ENCODE measurements at places on chromosomes 4 and X.

DNA sequence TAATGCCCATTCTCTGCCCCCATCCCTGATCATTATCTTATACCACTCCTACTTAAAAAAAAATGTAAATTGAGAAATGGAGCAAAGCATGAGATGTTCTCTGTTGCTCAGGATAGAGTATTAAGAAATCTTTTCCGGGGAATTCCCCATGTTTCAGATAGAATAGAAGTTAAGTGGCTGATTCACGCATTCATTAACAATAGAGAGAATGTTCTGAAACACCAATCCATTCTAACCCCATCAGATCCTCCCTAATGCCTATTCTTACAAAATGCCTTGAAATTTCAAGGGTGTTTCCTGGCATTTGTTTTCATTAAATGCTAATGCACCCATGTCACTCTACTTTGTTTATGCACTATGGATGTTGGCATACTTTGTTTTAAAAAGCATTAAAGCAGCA is 101.1 kb downstream of the AREG start:
- H3K27me3 ChIP-seq = no peaks in the 10 kb centered on the region
- no peak overlapping the region for H3K4me3 ChIP-seq
- DNase-seq = no peak

- no peak for DNase-seq
- peaks cover 50% of the 10 kb centered on the region for H3K27me3 ChIP-seq
- H3K4me3 ChIP-seq = no peak overlapping the region
- H3K27ac ChIP-seq = no peak overlapping the region
- no peaks in the 10 kb centered on the region for H3K36me3 ChIP-seq
- H3K4me1 ChIP-seq = no peaks in the 10 kb centered on the region
These were observed 5.2 kb downstream of the HMX1 start for GRCh38 chr4:8866421-8866820.

DNA sequence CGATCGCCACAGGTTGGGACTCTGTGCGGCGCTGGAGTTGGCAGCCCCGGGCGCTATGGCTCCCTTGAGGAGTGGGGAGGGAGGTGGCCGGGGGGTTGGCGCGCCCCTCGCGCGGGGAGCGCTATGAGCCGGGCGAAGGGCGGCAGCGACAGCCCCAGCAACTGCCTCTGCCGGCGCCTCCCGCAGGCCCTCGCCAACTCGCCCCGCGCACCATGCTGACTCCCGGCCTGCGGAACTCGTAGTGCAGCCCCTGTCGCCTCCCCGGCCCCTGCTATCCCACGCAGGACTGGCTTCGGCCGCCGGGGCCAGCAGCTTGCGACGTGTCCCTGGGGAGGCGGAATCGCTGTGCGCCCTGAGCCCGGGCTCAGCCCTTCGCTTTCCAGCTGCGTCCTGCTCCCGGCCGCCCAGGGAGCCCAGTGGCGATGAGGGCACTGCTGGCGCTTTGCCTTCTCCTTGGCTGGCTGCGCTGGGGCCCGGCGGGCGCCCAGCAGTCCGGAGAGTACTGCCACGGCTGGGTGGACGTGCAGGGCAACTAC is 415 bp downstream of the SHISA3 start:
- peaks cover 17% of the 10 kb centered on the region for H3K4me1 ChIP-seq
- peaks cover 57% of the 10 kb centered on the region for H3K27me3 ChIP-seq
- H3K27ac ChIP-seq = no peak overlapping the region
- peak overlapping the region; percentile 80 for H3K4me3 ChIP-seq
- DNase-seq = no peak
- no peaks in the 10 kb centered on the region for H3K36me3 ChIP-seq

GRCh38 chrX:135522878-135523693 is 2.6 kb downstream of the INTS6L start:
- peak overlapping the region; percentile 99 for H3K27ac ChIP-seq
- peaks cover 58% of the 10 kb centered on the region for H3K4me1 ChIP-seq
- peak overlapping the region; percentile 87 for H3K4me3 ChIP-seq
- H3K27me3 ChIP-seq = no peaks in the 10 kb centered on the region

- no peaks in the 10 kb centered on the region for H3K36me3 ChIP-seq
- DNase-seq = no peak
- no peak overlapping the region for H3K27ac ChIP-seq
- H3K4me3 ChIP-seq = no peak overlapping the region
These were observed 118.1 kb upstream of the EMCN start for GRCh38 chr4:100635899-100636298.

- H3K4me3 ChIP-seq = no peak overlapping the region
- no peak for DNase-seq
- peaks cover 5% of the 10 kb centered on the region for H3K27me3 ChIP-seq
These were observed 1.4 kb downstream of the PLXNB3 start for GRCh38 chrX:153765138-153766079.

- H3K27ac ChIP-seq = no peak overlapping the region
- no peaks in the 10 kb centered on the region for H3K36me3 ChIP-seq
- no peak for DNase-seq
- H3K27me3 ChIP-seq = peaks cover 2% of the 10 kb centered on the region
- no peak overlapping the region for H3K4me3 ChIP-seq
- H3K4me1 ChIP-seq = no peaks in the 10 kb centered on the region
These were observed 23.6 kb downstream of the CFAP99 start for GRCh38 chr4:2442175-2442993.

GRCh38 chr4:12615822-12616221 is 868.3 kb downstream of the RAB28 start:
- no peak overlapping the region for H3K4me3 ChIP-seq
- no peaks in the 10 kb centered on the region for H3K36me3 ChIP-seq
- no peaks in the 10 kb centered on the region for H3K27me3 ChIP-seq
- DNase-seq = no peak
- H3K27ac ChIP-seq = no peak overlapping the region

GRCh38 chr4:82678051-82678450 is 116.3 kb upstream of the TMEM150C start:
- DNase-seq = no peak
- no peak overlapping the region for H3K4me3 ChIP-seq
- no peaks in the 10 kb centered on the region for H3K4me1 ChIP-seq
- no peak overlapping the region for H3K27ac ChIP-seq
- peaks cover 8% of the 10 kb centered on the region for H3K27me3 ChIP-seq
- H3K36me3 ChIP-seq = no peaks in the 10 kb centered on the region

DNA sequence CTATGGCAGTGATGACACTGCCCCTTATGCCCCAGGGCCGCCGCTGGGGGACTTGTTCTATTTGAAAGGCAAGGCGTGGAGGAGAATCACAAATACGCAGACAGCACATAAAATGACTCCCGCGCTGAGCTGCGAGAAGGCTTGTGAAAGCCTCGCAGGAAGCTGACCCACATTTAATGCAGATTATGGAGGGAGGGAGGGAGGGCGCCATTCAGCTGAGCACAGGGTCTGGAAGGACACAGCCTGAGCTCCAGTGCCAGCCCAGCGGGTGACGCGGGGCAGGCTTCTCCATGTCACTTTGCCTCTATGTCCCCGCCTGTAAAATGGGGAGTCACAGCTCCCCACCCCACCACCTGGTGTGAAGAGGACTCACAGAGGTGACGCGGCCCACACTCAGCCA is 14.3 kb downstream of the ABLIM2 start:
- peaks cover 10% of the 10 kb centered on the region for H3K27me3 ChIP-seq
- H3K36me3 ChIP-seq = no peaks in the 10 kb centered on the region
- H3K4me1 ChIP-seq = no peaks in the 10 kb centered on the region
- H3K27ac ChIP-seq = no peak overlapping the region

DNA sequence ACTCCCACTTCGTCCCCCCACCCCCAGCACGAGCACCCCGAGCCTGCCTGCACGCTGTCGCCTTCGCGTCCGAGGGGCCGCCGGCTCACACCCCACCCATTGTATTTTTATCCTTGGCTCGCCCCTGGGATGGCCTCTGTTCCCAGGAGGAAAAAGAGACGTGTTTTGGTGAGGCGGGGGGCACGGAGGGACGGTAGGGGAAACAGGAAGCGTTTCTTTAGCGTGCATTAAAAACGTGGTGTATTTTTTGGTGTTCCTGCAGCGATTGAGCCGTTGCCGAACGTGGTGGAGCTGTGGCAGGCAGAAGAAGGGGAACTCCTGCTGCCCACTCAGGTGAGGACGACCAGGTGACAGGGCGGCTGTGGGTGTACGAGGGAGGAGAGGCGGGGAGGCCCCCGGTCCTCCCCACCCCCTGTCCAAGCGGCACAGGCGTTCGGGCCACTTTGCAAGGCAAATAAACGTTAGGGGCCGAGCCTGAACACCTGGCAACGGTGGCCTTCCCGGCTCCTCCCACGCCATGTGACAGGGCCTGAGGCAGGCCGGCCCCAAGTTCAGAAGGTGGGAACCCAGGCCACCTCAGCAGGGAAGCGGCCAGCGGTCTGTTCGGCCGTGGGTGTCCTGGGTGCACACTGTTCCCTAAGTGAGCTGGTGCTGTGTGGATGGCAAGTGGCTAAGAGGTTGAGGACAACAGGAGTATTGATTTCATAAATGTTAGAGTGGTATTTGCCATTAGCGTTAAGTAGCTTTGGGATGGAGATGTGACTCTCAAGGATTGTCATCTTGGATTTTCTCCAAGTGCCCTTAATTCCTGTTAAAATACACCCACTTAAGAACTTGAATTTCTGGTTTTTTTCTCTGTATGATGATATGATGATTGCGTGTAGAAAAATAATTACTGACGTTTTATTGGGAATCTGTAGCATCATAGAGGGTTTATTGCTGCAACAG is 1.1 kb downstream of the TMEM131L start:
- H3K27me3 ChIP-seq = no peaks in the 10 kb centered on the region
- H3K4me1 ChIP-seq = peaks cover 59% of the 10 kb centered on the region
- H3K4me3 ChIP-seq = peak overlapping the region; percentile 89
- H3K36me3 ChIP-seq = peaks cover 16% of the 10 kb centered on the region
- peak overlapping the region; percentile 85 for H3K27ac ChIP-seq
- DNase-seq = peak; percentile 33

DNA sequence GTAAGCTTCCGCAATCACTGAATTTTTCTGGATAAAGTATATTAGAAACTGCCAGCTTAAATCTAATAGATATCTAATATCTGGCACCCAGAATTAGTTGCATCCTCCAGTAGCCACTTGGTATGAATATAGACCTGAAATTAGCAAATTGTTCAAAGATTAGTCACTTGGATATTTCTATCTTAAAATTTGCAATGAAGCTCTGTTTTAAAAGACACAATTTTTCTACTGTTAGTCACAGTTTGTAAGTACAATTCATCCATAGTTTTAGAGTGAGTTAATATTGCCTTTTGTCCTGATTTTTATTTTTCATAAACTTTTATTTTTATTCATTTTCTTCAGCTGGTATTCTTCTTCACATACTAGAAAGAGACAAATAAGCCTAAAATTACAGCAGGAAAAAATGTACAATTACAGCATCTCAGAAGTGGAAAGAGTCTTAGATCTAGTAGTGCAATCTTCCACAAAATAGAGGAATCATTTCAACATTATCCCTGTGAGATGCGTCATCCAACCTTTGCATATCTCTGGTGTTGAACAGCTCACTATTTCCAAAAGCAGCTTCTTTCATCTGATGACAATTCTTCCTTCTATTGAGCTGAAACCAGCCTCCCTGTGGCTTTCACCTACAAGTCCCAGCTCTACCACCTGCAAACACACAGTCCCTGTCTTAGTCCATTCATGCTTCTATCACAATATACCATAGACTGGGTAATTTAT is 190.0 kb upstream of the AR start:
- H3K4me3 ChIP-seq = no peak overlapping the region
- no peak for DNase-seq
- H3K4me1 ChIP-seq = no peaks in the 10 kb centered on the region
- no peaks in the 10 kb centered on the region for H3K27me3 ChIP-seq
- H3K27ac ChIP-seq = no peak overlapping the region

DNA sequence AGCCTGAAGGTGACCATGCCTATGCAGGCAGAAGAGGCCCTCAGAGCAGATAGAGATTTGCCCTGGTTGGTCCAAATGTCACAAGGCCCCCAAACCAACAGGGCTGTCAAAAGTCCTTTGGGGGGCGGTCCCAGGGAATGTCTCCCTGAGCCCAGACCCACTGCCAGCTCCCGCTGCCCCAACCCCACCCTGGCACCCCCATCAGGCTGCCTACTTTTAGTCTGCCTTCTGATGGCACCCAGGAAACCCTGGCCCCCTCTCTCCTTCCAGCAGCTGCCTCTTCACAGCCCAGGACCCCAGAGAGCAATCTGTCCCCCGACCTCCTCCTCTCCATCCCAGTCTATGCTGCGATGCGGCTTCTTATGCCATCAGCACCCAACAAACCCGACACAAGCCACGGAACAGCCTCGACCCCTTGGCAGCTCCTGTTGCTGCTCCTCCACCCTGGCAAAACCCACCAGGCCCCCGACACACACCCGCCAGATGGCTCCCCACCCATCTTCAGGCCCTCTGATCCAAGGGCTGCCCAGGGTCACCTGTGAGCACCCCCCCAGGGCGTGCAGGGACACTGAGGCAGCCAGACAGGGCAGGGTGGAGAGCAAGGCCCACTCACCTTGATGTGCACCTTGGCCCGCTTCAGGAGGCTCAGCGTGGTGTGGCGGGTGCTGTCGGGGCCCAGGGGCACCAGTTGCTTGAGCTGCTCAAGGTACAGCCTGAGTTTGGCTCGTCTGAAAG is 9.9 kb downstream of the MXD4 start:
- no peaks in the 10 kb centered on the region for H3K27me3 ChIP-seq
- DNase-seq = no peak
- no peak overlapping the region for H3K27ac ChIP-seq
- no peak overlapping the region for H3K4me3 ChIP-seq
- no peaks in the 10 kb centered on the region for H3K36me3 ChIP-seq

GRCh38 chrX:46268412-46268811 is 276.8 kb downstream of the ZNF674 start:
- no peaks in the 10 kb centered on the region for H3K36me3 ChIP-seq
- DNase-seq = no peak
- no peak overlapping the region for H3K4me3 ChIP-seq
- no peak overlapping the region for H3K27ac ChIP-seq
- H3K4me1 ChIP-seq = no peaks in the 10 kb centered on the region

GRCh38 chrX:114611018-114611619 is 27.2 kb downstream of the HTR2C start:
- H3K36me3 ChIP-seq = no peaks in the 10 kb centered on the region
- DNase-seq = no peak
- no peaks in the 10 kb centered on the region for H3K4me1 ChIP-seq
- H3K27me3 ChIP-seq = no peaks in the 10 kb centered on the region
- H3K4me3 ChIP-seq = no peak overlapping the region

DNA sequence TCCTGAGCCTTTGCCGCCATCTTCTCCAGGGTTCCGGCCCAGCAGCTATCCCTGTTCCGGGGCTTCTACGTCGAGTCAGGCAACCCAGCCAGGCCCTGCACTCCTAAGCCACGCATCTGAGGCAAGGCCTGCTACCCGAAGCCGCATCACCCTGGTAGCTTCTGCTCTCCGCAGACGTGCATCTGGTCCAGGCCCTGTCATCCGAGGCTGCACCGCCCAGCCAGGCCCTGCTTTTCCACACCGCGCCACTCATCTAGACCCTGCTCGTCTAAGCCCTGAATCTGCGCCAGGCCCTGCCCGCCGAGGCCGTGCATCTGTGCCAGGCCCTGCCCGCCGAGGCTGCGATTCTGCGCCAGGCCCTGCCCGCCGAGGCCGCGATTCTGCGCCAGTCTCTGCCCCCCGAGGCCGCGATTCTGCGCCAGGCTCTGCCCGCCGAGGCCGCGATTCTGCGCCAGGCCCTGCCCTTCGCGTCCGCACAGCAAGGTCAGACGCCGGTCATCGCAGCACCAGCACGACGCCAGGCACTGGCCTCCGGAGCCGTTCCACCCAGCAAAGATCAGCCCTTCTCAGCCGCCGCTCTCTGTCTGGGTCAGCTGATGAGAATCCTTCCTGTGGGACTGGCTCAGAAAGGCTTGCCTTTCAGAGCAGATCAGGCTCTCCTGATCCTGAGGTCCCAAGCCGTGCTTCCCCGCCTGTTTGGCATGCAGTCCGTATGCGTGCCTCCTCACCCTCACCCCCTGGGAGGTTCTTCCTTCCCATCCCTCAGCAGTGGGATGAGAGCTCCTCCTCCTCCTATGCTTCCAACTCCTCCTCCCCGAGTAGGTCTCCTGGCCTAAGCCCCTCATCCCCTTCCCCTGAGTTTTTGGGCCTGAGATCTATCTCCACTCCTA is 75.1 kb downstream of the NUDT10 start:
- no peak overlapping the region for H3K27ac ChIP-seq
- no peak overlapping the region for H3K4me3 ChIP-seq
- no peaks in the 10 kb centered on the region for H3K36me3 ChIP-seq
- no peaks in the 10 kb centered on the region for H3K27me3 ChIP-seq

Data from activated T-helper 1 cell treated with anti-CD3 and anti-CD28 coated beads, Interleukin-12 subunit alpha, Interleukin-12 subunit beta, Interleukin-2, Interleukin-4 antibody, amounts not matched to agents 30 ng/mL and 10 ng/mL and 1 ng/mL, durations not matched to agents 14 hours and 24 hours and 36 hours (primary cell).